Activated T-cell treated with anti-CD3 and anti-CD28 coated beads, Interleukin-2, amount 50 U/mL, for 24 hours (primary cell): ENCODE measurements at places on chromosomes 6 and 20.

GRCh38 chr6:9136141-9136822 is 700.9 kb upstream of the SLC35B3 start:
- no peak for DNase-seq

DNA sequence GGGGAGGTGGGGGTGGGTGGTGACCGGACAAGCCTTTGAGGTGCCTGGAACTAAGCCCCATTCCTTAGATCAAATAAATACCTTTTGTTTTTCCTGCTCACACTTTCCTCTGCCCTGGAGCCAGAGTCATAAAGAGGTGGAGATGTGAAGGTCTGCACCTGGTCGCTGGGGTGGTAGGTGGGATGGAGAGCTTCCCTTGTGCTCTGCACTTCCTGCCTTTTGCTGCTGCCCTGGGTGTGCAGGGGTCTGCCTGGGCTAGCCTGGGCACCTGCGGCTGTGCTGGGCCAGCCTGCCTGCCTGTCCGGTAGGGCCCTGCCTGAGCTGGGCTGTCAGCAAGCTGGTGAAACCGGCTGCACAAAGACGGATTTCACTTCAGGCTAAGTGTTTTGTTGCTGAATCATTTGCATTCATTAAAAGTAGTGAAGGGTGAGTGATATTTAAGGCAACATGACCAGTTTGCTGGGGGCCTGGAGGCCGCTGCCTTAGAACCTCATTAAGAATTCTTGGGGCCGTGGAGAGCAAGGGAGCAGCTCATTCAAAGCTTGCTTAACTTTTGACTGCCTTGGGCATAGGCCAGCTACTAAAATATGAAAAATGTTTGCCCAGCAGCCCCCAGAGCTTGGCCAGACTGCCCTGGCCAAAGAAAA is 20.5 kb downstream of the PTK7 start:
- DNase-seq = no peak

DNA sequence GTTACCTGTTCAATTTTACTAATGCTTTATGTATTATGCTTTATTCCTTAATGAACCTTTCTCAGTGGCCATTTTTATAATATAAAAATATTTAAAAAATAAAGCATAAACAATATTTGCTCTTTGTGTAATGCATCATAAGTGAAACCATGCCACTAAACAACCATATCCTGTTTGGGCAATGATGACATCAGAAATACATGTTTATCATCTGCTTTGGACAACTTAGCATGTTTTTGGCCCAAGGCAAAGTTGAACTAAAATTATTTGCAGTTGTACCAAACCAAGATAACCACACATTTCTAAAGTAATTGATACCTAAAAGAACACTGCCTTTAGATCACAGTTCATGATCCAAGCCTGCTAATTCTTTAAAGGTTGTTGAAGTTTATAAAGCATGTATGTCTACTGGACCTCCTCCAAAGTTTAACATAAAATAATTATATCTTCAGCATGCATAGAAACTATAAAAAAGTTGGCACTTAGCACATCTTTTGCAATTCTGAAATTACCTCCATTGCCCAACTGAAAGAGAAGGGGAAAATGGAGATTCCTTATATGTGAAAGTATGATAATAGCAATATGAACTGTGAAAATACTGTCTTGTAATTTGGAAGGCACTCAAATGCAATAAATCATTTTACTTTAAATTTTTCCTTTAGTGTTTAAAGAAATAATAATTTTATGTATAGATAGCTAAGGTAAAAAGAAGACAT is 325.6 kb upstream of the RUNX2 start:
- DNase-seq = no peak

DNA sequence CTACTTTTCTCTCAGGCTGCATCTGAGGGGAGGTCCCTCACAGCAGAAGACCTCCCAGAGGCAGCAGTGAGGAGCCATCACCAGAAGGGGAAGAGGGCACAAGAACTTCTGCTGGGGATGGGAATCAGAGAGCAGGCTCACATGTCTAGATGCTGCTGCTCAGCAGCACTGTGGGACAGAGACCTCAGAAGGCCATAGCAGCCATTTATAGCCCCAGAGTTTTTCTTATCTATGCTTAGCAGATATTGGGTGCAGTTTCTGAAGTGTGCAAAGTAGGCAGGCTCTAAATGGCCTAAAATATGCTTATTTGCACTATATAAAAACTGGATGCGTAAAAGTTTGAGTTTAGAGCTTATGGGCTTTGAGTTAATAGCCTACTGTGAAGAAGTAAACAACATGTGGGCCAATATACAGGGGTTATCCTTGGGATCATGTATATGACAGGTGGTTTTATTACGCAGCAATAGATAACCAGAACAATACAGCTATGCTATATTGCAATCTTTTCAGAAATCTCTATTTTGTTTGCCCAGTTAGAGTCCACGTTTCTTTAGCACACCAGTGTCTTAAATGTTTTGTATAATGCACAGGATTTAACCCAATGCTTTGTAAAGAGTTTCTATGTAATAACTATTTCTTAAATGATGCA is 60.2 kb upstream of the TMEM244 start:
- no peak for DNase-seq

- no peak for DNase-seq
Measured at GRCh38 chr6:118746145-118746824, 94.9 kb upstream of the CEP85L start.

DNA sequence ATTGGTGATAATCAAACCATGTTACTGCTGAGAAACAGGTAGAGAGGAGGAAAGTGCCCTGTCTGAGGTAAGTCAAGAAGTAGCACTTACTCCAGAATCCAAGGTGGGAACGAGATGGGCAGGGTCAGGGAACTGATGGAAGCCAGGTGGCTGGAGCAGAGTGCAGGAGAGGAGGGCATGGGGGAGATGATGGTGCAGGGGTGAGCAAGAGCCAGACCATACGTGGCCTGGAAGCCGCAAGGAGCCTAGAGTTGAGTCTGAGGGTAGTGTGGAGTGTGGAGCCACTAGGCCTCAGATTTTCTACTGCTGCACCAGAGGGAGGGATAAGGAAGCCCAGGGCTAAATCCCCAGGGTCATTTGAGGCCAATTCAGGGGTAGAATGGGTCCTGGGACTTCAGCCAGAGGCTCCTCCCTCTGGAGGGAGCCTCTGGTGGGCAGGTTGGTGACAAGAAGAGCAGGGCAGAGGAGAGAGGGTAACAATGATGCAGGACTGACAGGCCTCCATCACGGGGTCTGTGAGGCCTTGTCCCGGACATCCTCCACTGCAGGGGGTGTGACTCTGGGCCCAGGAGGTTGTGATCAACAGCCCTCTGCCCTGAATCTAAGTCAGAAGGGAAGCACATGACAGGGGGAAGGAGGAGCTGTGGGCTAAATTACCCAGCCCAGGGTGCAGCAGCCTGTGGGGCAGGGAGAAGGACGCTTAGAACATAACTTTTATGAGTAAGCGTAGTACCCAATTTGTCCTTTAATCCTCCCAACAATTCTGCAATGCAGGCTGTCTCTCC is 28.7 kb downstream of the COX4I2 start:
- no peak for DNase-seq

GRCh38 chr6:103154779-103155572 is 1704.7 kb downstream of the HACE1 start:
- DNase-seq = no peak

- no peak for DNase-seq
Measured at GRCh38 chr6:114827135-114827534, 484.3 kb upstream of the HS3ST5 start.

GRCh38 chr6:44119704-44120262 is 7.5 kb downstream of the MRPL14 start:
- DNase-seq = no peak

GRCh38 chr6:10262505-10262904 is 152.4 kb downstream of the TFAP2A start:
- DNase-seq = no peak

DNA sequence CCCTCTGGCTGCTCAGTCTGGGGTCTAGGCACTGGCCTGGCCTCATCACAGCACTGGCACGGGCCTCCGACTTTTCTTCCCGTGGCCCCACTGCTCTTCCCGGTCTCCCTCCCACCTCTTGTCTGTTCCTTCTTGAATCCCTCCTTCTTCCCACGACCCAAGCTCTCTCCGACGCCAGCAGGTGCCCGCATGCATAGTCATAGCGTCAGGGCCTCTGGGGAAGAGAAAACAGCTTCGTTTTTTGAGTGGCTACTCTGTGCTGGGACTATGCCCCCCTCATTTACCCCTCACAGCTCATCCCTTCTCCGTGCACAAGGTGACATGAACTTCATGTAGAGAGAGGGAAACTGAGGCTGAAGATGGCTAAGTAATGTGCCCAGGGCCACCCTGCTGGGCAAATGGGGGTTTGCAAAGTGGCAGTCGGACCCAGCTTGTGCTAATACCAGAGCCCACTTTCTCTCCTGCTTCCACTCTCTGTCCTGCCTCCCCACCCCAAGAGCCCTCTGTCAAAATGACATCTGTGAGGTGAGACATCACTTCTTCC is 59.2 kb downstream of the SYNJ2 start:
- no peak for DNase-seq

DNA sequence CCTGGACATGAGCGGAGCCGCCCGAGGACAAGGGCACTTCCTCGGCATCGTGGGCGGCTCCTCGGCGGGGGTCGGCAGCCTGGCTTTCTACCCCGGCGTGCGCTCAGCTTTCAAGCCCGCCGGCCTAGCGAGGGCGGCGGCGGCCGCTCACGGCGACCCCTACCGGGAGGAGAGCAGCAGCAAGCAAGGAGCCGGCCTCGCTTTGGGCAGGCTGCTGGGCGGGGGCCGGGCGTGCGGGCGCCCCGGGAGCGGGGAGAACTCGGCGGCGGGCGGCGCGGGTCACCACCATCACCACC is 6.7 kb downstream of the PRDM13 start:
- peak; percentile 60 for DNase-seq

GRCh38 chr6:26156850-26157250 is 69.6 kb downstream of the HFE start:
- peak; percentile 79 for DNase-seq

DNA sequence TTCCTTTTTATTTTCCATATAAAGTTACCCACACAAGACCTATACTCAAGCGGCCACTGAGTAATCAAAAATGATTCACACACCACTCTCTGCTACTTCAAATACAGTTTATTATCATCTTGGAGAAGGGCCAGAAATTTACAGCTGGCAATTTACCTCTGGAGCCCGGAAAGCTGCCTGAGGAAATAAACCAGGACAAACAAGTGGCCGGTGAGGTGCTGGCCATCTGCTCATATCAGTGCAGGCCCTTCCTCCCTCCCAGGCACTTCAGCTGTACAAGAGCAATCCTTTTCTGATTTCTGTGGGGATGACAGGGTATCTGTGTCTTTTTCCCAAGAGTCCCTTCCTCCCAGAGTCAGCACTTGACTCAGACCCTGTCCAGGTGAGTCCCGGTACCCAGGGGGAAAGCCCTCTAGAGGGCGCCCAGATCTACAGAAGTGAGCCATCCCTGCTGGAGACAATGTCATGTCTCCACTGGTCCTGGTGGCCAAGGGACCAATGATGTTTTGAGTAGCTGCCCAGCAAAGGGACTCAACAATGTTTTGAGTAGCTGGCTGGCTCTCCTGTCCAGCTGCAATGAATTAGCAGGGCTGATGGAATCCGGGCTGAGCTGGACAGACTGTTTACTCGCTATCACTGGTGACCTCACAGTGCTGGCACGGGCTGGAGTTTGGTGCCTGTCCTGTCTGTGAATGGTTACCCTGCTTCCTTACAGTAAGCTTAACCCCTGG is 23.6 kb downstream of the LRP11 start:
- peak; percentile 51 for DNase-seq

DNA sequence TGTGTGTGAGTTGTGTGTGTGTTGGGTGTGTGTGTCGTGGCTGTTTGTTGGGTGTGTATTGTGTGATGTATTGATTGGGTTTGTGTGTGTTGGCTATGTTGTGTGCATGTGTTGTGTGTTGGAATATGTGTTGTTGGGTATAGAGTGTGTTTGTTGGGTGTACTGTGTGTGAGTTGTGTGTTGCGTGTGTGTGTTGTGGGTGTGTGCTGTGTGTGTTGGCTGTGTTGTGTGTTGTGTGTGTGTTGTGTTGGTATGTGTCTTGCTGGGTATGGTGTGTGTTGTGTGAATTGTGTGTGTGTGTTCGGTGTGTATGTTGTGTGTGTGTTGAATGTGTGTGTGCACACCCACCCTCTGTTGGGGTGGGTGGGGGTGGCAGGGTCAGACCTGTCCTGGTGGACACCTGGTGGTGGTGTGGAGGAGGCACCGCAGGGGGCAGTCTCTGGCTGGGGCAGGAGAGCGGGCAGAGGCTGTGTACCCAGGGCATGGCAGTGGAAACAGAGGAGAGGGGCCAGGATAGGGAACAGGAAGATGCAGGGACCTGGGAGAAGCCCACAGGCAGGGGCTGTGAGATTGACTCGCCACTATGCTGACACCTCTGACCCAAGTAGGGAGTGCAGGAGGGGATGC is 25.5 kb upstream of the PXDC1 start:
- no peak for DNase-seq

DNA sequence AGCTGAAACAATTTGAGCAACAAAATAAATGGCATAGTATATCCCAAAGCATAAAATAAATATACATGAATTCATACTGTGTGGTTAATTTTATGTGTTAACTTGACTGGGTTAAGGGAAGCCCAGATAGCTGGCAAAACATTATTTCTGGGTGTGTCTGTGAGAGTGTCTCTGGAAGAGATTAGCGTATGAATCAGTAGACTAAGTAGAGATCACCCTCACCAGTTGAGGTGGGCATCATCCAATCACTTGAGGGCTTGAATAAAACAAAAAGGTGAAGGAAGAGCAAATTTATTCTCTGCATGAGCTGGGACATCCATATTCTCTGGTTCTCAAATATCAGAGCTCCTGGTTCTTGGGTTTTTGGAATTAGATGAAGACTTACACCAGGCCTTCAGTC is 17.9 kb downstream of the SLC22A16 start:
- no peak for DNase-seq

DNA sequence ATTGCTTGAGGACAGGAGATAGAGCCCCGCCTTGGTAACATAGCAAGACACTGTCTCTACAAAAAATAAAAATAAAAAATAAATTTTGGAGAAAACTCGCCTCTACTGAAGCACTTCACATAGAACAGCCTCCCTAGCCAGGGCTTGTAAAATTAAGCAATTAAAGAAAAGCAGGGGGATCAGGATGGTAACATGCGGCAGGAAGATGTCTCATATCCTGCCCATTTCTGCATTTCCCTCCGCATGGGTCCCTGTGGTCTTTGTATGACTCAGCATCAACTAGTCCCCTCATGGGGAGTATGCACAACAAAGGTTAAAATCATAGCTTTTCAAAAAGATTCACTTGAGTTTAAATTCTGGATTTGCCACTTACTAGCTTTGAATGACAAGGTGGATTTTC is 379.0 kb downstream of the EPHA7 start:
- DNase-seq = no peak

- no peak for DNase-seq
Measured at GRCh38 chr6:167287513-167288048, 3.5 kb upstream of the UNC93A start.

GRCh38 chr6:142380626-142381025 is 78.8 kb downstream of the ADGRG6 start:
- no peak for DNase-seq

DNA sequence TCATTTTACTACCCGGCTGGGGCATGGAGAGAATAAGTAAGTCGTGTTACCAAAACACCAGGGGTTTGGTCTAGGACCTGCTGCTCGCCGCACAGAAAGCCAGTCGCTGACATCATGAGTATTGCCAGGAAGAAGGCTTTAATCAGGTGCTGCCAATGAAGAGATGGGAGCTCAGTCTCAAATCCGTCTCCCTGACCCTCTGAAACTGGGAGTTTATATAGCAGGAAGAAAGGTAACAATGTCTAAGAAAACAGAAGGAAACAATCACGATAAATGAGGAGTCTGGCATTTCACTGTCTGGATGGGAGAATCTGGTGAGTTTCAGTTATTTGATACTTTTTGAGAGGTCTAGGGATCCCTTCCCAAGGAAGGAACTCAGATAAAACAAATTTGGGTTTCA is 437.9 kb upstream of the JARID2 start:
- DNase-seq = no peak
